ENCODE measurements at places on chromosomes 5 and 9.

DNA sequence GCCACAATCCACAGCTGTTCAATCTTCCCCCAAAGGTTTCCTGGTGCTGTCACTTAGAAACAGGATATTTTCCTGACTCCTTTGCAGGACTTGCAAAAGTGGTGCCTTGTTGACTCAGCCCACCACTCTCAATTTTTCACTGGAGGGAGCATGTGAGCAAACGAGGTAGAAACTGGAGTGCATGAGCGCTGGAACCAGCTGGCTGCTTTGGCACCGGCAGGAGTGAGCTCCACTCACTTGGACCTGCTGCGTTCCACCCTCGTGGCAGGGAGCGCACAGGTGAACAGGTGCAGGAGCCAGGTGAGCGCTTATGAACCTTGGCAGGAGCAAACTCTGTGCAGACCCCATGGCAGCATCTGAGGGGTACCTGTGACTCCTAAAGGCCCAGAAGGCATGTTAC, 364.1 kb upstream of the RORB start:
- no peak for DNase-seq

DNA sequence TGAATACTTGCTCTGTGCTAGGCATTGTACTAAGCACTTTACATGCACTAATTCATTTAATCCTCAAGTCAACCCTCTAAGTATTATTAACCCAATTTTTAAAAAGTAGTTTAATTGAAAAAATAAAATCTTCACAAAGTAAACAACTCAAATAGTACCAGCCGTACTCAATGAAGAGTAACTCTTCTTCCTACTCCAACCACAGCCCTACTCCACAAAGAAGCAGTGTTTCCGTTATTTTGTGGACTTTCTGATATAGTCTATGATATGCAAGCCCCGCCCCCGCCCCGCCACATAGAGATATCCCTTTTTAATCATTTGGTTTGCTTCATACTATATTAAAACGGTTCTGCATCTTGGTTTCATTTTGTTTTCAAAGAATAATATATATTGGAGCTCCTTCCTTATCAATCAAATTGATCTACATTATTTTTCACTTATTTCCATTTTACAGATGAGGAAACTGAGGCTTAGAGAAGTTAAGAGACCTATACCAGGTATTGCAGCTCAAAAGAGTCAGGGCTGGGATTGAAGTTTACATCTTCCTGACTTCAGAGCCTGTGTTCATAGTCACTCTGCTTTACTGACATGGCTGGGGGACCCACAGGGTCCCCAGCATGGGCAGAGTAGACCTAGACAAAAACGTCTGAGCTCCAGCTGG, 78.6 kb downstream of the PCDH1 start:
- DNase-seq = no peak

GRCh38 chr5:149581192-149581861, at the start of gene ARHGEF37:
TSS of gene ARHGEF37 (plus strand) at chr5:149581498. CDS start at chr5:149597770, 16,272 bp downstream.
- DNase-seq = peak; percentile 93

- DNase-seq = no peak
These were observed 107.0 kb downstream of the ZNF354C start for GRCh38 chr5:179166886-179167841.

DNA sequence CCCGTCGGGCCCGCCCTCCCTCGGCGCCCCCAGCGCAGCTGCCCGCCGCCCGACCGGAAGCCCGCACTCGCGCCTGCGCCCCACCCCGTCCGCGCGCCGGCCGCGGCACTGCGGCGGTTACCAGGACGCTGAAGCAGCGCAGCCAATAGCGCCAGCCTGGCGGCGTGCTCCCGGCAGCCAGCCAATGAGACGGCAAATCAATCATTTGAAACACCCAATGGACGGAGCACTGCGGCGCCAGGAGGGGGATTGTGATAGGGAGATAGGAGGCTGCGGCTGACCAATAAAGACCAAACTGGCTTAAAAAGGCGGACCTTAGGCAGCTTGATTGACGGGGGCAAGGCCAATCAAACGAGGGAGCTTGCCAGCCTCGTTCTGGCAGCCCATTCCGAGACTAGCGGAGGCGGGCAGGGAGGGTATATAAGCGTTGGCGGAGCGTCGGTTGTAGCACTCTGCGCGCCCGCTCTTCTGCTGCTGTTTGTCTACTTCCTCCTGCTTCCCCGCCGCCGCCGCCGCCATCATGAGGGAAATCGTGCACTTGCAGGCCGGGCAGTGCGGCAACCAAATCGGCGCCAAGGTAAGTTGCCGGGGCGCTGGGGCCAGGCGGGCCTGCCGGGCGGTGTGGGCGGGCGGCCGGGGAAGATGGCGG, at the start of gene TUBB4B:
TSS of gene TUBB4B (plus strand) at position 447 of the 649 bp plus-strand sequence. CDS start at position 521, 74 bp downstream.
- DNase-seq = peak; percentile 100

DNA sequence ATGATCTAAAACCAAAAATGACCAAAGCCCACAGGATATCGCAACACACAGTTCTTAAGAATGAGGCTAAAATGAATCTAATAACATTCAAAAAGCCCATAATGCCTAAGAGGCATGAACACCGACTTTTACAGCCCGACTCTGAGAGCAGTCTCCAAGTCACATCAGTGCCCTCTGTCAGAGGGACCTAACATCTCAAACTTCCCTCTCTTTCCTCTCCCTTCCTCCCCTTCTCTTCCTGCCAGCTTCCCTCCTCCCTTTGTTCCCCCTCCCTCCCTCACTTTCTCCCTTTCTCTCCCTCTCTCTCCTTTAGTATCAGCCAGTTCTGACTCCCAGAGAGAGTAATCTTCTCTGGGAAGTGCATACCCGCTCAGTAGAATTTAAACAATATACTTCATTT, 154.4 kb downstream of the GLIS3 start:
- DNase-seq = no peak

DNA sequence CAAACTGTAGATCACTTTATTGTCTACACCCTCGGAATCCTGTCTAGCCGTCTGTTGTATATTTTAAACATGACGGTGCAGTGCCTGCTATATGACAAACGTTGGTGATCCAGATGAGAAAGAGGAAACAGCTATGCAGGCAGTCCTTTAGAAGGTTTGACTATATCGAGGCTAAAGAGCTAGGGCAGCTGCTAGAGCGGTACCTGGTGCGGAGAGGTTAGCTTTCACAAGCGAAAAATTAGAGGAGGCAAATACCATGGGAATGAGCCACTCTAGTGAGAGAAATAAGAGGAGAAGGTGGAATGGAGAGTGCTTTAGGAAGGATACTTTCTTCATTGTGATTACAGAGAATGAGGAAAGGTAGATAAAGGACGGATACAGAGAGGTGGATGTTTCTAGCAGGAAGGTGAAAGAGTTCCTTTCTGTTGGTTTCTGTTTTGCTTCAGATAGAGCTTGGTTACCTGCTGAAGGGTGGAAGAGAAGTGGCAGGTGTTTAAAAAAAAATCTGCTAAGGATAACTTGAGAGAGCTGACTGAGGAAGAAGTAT, 959 bp upstream of the FBXL17 start:
- DNase-seq = no peak

GRCh38 chr9:981491-981898, 5.0 kb downstream of the DMRT3 start:
- DNase-seq = no peak

DNA sequence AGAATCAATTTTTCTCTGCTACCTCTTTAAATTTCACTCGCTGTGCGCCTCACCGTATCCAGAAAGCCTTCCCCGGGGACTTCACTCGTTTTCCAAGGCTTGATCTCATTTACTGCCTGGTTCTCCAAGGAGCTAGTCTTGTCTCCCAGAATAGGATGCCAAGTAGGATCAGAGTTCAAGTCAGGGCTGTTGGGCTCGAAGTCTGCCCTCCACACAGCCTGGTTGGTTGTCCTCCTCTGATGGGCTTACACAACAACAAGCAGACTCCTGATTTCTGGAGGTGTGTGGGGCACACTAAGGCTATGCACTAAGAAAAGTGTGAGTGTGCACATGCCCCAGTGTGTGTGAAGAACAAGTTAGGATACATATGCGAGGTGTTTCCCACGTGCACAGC, 14.0 kb upstream of the TNIP1 start:
- DNase-seq = no peak

DNA sequence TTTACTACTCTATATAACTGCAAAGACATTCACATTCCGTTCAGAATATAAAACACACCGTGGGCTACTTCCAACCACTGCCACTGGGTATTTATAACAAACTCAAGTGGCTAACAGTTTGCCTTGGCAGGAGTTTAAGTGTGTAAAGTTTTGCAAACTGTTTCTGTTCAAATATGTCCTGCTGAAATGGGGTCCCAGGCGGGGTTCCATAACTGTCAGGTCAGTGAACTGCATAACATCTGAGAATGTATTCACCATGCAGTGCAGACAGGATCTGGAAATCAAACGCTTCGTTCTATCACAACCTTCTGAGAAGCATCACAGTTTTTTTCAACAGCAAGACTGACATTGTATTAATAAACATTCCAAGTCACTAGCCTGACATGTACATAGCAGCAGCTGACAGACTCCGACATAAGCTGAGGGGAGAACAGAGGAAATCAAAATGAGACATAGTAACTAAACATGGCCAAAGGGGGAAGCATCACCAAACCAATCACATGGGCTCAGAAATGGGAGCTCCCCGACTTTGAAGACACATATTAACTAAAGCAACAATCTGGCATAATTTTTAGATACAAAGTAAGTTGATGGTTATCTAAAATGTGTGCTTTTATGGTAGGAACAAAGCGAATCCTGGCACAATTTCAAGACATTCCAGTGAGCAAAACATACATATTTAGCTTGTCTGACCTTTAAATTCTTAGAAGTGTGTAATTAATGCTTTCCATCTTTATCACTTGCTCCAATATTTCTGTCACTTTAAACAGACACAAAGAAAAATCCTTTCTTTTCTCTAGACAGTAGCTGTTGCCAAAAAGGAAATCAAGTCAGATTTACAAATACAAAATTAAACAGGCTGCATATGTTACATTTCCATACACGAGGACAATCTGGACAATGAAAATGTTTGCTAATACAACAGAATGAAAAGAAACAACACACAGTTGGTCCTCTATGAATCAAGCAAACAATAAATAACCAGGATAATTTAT, 156.8 kb downstream of the MAPKAP1 start:
- no peak for DNase-seq

GRCh38 chr5:144356489-144356888, 185.8 kb downstream of the KCTD16 start:
- DNase-seq = no peak

GRCh38 chr9:124258607-124259157, 933 bp downstream of the NEK6 start:
- DNase-seq = peak; percentile 82

GRCh38 chr5:140150201-140150600, 24.5 kb downstream of the IGIP start:
- peak; percentile 11 for DNase-seq

DNA sequence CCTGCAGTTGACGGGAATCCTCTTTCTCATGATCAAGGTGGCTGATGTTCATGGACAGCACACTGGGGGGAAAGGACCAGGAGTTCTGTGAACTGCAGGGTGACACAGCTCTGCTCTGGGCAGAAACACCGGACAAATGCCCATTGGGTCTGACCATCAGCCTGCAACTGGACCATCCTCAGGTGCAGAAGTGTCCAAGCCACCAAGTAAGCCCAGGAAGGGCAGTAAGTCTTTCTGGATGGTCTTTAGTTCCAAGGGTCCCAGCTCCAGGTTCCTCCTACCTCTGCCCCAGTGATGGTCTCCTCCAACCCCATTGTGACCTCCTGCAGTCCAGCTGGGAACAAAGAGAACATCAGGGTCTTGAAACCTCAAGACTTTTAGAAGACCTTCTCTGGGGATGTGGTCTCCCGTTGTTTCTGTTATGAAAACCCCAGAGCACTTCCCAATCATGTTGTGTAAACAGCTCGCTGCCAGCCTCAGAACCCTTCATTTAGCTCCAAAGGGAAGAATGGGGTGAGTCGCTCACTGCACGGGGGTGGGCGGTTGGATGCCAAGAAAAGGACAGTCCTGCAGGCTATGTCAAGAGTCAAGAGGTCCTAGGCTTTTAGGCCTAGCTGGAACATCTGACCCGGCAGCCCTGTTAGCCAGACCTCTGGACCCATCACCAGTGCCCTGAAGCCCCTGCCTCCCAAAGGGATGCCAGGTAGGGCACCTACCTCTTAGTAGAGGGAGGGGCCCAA, 41.8 kb upstream of the TCF7 start:
- no peak for DNase-seq

- DNase-seq = no peak
These were observed 13.9 kb upstream of the BTNL3 start for GRCh38 chr5:180974612-180975315.

DNA sequence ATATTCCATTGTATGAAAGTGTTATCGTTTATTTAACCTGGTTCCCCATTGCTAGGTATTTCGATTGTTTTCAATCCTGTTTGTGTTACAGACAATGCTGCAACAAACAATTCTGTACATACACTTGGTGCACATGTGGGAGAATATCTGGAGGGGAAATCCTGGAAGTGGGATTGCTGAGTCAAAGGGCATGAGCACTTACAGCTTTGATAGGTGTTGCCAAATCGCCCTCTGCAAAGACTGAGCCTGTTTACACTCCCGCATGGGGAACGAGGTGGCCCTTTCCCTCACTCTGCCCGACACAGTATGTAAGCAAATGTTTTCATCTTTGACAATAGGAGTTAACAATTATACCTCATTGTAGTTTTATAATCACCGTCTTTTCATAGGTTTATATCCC, 66.2 kb downstream of the PDE6A start:
- DNase-seq = no peak

GRCh38 chr9:106218854-106219253, 524.5 kb downstream of the TMEM38B start:
- no peak for DNase-seq

DNA sequence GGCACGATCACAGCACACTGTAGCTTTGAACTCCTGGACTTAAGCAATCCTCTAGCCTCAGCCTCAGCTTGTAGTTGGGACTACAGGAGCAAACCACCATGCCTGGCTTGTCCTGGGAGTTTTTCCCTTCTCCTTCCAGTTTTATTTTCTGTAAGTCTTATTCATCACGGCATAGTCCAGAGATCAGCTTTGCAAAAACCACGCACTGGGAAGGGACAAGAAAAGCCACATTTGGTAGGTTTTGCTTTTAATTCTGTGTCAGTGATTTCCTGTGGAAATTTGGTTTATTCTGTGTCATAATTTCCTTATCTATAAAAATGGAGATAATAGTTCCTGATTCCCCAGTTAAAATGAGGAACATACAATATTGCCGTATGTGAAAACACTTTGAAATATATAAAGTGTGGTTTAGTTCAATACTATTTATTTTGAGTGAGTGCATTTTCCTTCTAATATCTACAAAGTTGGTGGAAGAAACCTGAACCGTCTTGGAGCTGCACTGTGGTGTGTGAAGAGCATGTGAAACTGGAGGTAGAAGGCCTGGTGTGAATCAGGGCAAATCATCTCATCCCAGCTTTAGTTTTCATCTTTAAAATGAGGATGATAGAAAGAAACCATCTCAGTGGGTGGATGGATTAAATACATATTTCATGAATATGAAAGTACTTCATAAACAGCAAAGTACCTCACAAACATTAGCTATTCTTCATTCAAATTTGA, 92.8 kb upstream of the ELL2 start:
- DNase-seq = no peak

Measured in left lobe of liver (tissue), 2 donors.